ENCODE measurements at places on chromosomes 7 and 10.

DNA sequence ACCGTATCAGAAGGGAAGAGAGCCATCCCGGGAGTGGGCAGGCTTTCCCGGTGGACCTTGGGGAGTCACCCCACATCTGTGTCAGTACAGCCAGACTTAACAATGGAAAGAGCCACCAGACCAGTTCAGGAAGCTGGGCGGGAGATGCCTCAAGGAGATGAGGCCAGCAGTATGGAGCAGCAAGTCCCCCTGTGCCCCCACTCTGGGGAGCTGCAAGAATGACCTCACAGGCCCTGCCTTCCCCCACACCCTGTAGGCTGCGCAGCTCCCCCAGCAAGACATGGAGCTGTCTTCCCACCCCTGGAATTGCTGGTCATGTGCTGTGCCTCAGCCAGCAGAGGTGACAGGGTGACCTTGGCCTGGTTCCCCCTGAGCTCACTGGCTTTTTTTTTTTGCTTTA lies 76.8 kb upstream of the INSIG1 start:
- DNase-seq = no peak

DNA sequence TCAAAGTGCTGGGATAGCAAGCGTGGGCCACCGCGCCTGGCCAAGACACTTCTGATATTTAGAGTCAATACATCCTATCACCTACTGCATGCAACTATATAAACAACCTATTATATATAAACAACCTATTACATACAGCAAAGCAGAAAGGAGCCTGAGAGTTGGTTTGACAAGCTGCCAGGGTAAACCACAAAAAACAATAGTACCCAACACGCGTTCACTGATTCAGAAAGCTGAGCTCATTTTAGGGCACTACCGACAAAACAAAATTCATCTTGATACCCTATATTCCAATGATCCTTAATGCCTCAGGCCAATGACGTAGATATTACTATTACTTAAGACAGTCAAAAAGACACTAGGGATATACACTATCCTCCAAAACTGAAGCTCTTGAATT lies 16.2 kb downstream of the MALSU1 start:
- no peak for DNase-seq

DNA sequence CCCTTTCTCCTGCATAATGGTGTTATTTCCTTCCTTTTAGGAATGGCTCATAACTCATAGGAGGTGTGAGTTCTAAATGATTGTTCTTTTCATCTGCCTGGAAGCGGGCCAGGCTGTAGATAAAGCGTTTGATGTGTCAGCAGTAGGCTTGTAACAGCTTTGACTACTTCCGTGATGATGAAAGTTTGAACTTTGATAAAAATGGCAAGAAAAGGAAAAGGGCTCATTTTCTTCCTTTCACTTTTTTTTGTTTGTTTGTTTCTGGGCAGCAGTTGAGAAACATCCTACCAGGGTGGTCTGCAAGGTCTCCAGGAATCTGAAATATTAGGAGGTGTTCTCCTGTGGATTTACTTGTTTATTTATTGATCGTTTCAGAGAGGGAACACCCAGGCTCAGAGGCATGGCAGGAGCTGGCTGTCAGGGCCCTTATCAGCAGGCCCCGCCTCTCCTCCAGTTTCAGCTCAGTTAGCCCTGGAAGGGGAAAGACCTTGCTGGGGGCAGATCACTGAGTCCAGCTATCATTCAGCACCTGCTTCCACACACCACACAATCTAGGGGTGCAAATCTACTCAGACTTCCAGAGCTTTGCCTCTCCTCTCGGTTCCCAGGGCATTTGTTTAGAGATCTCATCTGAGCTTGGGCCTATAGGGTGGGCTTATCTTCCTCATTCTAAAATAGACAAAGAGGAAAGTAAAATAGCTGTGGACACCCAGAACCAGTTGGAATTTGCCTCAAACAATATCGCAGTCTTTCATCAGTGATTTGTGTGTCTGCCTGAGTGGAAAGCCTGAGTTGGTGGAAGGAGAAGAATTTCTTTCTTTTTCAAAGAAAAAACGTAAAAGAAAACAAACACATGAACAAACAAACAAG lies 130.9 kb downstream of the BMPER start:
- no peak for DNase-seq

GRCh38 chr10:23174977-23175512 lies 17.1 kb upstream of the PTF1A start:
- DNase-seq = no peak

DNA sequence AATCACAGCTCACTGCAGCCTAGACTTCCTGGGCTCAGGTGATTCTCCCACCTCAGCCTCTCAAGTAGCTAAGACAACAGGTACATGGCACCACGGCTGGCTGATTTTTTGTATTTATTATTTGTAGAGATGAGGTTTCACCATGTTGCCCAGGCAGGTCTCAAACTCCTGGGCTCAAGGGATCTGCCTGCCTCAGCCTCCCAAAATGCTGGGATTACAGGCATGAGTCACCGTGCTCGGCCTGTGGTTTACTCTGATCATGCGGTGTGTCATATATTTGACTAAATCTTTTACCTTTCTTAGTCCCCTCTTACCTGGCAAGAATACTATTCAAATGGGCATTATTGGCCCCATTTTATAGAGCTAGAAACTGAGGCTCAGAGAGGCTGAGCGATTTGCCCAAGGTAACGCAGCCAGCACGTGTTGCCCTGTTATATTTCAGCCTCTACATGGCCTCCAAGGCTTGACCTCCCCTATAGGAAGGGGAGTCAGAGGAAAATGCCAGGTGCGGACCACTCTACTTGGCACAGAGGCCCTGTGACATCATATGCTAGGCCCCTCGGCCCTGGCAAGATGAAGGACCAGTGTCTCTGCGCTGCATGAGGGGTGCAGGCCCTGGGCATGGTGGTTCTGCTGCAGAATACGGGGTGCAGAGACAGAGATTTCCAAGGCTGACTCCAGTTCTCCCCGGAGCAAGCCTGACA lies 8.2 kb downstream of the ZCCHC24 start:
- DNase-seq = peak; percentile 45

GRCh38 chr10:129498680-129499079 lies 31.6 kb downstream of the MGMT start:
- DNase-seq = no peak

GRCh38 chr10:31322647-31323046 lies 3.6 kb downstream of the ZEB1 start:
- DNase-seq = no peak

GRCh38 chr10:87696922-87697745 lies 37.5 kb downstream of the PAPSS2 start:
- DNase-seq = no peak

DNA sequence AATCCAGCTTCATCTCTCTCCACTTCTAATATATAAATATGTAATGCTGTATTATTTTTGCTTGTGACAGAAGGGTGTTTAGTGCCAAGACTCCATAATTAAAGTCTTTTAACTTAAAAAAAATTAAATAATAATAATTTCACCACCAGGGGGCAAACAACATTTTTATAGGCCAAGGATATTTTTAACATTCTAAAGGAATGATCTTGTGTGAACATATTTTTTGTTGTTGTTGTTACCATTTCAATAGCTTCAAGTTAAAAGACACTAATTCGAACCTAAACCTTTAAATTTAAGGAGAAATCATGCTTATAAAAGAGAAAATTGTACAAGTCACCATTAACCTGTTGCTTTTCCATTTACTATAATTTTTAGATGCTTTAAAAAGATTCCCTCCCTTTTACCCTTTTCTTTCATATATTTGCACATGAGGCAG lies 7.5 kb upstream of the DNAJC1 start:
- peak; percentile 6 for DNase-seq

DNA sequence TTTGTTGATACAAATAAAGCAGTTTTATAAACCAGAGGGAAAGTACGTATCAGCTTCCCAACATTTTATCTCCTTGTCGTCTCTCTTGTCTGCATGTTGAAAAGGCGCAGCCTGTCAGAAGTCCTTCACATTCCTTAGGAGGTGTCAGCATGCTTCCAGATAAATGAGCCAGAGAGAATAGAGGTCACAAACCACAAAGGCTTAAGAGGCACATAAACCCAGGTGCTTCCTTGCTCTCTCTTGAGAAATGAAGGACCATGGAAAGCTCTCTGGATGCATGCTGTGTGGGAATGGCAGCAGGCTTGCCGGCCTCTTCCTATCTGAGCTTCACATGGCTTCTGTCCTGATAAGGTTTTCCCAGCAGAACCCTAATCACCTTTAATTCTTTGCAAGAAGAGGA lies 448.5 kb downstream of the XPNPEP1 start:
- no peak for DNase-seq

DNA sequence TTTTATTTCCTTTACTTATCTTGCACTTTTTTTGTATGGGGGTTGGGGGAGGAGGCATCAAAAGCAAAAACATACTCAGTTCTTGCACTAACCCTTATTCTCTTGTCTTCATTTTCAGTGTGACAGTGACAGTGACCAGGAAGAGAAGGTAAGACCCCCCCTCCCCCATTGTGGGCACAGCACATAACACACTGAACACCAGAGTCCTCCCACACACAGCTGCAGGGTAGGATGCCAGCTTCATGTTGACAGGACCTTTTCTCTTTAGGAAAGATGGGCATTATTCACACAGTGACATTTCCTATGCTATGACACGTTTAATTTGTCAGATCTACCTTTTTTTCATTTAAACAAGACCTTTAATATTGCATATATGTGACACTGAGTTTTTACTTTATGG lies 696.3 kb upstream of the GALNT17 start:
- no peak for DNase-seq

- peak; percentile 89 for DNase-seq
These were observed 48.1 kb downstream of the INSYN2A start for GRCh38 chr10:127148066-127148932.

GRCh38 chr7:132930881-132931280 lies 151.0 kb downstream of the CHCHD3 start:
- DNase-seq = peak; percentile 2

DNA sequence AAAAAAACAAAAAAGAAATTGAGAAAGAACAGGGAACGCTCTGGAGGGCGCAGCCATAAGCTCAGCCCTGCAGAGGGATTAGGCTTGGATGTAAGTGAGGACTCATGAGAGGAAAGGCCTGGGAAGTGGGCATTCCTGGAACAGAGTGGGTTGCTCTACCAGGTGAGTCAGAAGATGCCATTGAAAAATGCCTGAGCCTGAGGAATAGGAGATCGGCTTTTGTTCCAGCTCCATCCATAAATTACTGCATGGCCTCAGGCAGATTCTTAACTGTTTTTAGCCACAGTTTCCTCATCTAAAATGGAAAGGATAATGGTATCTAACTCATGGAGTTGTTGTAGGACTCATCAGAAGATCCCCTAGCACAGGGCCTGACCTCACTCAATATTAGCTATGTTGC lies 1.1 kb upstream of the RGR start:
- DNase-seq = no peak

- peak; percentile 60 for DNase-seq
These were observed 41.8 kb downstream of the CNNM1 start for GRCh38 chr10:99370993-99371392.

- DNase-seq = no peak
These were observed 35.6 kb downstream of the TAF3 start for GRCh38 chr10:7853890-7854289.

- no peak for DNase-seq
These were observed 42.7 kb upstream of the TMEM196 start for GRCh38 chr7:19816128-19816527.

- DNase-seq = peak; percentile 99
These were observed 87.2 kb upstream of the DUSP5 start for GRCh38 chr10:110410329-110411046.

GRCh38 chr7:30240106-30240800 lies 44.1 kb upstream of the ZNRF2 start:
- DNase-seq = peak; percentile 11

- DNase-seq = no peak
These were observed 207.2 kb upstream of the DKK1 start for GRCh38 chr10:52106899-52107298.

- peak; percentile 82 for DNase-seq
These were observed 7.6 kb downstream of the ARL5B start for GRCh38 chr10:18666810-18667209.

DNA sequence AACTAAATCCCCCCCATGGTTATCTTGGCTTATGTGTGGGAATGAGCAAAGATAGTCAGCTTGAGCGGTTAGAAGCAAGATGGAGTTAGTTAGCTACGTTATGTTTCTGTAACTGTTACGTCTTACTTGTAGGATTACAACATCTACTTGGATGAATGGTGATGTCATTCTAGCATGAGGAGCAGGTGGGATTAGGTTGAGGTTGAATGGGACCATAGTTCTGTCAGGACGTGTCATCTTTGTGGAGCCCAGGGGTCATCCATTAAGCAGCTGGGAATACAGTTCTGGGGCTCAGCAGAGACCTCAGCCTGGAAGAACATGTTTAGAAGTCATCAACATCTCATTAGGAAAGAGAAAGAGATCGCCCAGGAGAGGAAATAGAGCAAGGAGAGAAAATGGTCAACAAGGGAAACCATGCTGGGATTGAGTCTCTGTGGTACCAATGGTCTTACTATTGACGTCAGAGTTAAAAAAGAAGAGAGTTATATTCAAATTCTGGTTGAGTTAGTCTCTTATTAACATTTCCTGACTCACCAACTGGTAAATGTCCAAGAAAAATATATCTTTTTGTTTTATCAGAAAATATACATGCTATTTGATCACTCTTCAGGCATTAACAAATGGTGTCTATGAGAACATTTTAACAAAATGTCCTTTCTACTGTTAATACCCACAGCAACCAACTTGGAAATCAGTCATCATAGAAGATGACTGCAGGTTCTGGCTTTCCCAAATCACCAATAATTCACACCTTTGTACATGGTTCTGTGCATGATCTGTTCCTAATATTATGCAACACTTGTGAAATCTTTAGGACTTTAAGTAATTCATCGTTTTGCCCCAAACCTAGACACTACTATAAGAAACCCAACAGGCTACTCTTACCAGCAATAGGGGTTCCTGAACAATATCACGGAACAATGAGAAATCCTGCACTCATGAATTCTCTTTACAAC lies 96.9 kb downstream of the KIAA1217 start:
- DNase-seq = peak; percentile 10

GRCh38 chr7:47528471-47528870 lies 53.4 kb downstream of the TNS3 start:
- DNase-seq = no peak

- no peak for DNase-seq
These were observed 372.5 kb downstream of the SDK1 start for GRCh38 chr7:3673524-3673923.

GRCh38 chr10:131847241-131847783 lies 53.5 kb upstream of the PPP2R2D start:
- no peak for DNase-seq

DNA sequence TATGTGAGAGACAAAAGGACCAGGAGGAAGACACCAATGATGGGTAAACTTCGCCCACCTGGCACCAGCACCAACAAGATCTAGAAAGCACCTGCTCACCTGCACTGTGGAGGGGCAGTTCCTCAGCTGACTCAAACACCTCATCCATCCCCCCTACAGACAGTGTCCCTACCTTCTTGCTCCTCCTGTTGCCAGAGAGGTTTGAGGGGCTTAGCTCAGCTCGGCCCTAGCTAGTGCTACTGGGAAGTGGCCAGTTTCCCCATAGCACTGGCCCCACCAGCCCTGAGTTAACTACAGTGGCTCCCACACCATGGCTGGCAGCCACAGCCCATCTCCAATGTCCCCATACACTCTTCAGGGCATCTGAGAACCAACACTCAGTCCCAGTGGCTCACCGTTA lies 70.8 kb downstream of the GRID1 start:
- DNase-seq = no peak

Measured in EL (cell line).